Stimulated activated memory B cell treated with anti-CD40 and anti-IgM and Interleukin-4, amounts not matched to agents 10 μg/mL and 1 μg/mL and 100 μg/mL, for 72 hours (primary cell): ENCODE measurements at places on chromosomes 3 and 15.

DNA sequence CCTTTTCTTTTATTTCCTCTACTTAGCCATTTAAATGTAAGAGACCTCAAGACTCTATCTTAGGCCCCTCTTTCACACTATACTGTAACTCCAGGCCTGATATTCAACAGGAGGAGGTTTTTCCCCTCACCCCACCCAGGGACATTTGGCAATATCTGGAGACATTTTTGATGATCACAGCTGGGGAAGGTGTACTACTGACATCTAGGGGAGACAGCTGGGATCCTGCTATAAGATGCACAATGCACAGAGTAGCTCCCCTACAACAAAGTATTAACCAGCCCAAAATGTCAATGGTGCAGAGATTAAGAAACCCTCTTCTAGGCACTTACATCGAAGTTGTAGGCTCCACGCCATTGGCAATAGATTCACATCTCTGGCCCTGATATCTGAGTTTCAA lies 517.5 kb upstream of the UBE2E2 start:
- ATAC-seq, result no peak

DNA sequence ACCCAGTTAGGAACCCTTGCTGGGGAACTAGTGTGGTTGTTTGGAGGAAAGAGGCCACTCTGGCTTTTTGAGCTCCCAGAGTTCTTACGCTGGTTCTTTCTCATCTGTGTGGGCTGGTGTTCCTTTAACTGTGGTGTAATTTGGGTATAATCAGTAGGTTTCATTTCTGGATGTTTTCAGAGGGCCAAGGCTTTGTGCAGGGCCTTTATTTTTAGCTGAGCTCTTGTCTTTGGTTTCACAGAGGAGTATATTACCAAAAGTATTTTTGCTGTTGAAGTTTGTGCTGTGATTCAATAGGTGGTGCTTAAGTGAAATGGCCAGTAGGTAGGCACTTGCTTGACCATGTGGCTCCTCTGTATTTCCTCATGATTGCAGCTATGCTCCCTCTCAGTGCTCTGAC lies 357.9 kb downstream of the KCNH8 start:
- ATAC-seq, result no peak

DNA sequence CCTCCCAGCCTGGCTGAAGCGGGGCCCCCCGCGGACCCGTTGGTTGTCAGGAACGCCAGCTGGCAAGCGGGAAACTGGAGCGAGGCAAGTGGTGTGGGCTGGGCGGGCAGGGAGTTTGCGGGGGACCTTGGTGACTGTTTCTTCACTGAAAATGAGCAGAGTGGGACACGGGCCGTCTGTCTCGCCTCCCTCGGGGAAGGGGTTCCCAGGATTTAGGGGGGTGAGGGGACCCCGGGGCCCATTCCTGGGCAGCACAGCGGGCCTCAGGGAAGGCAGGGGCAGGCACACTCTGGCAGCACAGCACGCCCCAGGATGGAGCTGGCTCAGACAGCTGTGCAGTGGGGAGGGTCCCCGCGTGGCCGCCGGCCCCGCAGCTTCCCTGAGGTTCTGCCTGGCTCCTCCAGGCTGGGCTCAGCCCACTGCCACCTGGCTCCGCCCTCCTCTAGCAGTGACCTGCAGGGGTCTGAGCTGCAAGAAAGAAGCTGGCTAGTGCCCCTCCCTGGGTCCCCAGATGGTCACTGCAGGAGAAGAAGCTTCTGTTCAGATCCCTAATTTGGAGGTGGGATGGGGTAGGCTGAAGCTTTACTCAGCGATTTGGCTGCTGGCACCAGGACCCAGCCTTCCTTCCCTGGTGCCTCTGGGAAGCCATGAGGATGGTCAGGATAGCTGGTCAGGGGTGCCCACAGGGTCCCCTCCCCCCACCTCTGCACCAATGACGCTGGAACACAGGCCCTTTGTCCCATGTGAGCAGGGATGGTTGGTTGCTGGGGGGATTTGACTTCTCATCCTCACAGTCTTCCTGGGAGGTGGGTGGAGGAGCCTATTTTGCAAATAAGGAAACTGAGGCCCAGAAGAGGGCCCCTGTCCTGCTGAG lies 90.4 kb downstream of the TBC1D2B start:
- ATAC-seq, result no peak

DNA sequence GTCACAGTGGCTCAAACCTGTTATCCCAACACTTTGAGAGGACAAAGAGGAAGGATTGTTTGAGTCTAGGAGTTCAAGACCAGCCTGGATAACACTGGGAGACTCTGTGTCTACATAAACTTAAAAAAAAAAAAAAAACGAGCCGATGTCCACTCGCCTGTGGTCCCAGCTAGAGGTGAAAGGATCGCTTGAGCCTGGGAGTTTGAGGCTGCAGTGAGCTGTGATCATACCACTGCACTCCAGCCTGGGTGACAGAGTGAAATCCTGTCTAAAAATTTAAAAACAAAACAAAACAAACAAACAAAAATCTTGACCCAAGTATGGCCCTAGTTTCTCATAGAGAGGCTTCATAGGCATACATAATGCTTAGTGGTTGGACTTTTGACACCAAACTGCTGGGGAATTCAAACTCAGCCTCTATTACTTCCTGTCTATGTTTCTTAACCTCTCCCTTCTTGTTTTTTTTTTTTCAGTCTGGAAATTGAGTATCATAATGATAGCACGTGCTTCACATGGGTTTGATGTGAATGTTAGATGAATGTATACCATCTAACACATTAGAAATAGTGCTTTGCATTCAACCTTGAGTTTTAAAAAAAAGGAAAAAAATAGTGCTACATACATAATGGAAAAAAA lies 46.4 kb upstream of the CAPN7 start:
- ATAC-seq, result no peak

GRCh38 chr15:39823634-39824033 lies 41.0 kb upstream of the FSIP1 start:
- no peak for ATAC-seq

- no peak for ATAC-seq
Measured at GRCh38 chr15:33099739-33100138, 94.8 kb downstream of the FMN1 start.

GRCh38 chr3:149152420-149152819 lies 23.0 kb downstream of the HPS3 start:
- peak; percentile 72 for ATAC-seq

- ATAC-seq, result no peak
Measured at GRCh38 chr3:127457094-127457475, 133.4 kb downstream of the TPRA1 start.

DNA sequence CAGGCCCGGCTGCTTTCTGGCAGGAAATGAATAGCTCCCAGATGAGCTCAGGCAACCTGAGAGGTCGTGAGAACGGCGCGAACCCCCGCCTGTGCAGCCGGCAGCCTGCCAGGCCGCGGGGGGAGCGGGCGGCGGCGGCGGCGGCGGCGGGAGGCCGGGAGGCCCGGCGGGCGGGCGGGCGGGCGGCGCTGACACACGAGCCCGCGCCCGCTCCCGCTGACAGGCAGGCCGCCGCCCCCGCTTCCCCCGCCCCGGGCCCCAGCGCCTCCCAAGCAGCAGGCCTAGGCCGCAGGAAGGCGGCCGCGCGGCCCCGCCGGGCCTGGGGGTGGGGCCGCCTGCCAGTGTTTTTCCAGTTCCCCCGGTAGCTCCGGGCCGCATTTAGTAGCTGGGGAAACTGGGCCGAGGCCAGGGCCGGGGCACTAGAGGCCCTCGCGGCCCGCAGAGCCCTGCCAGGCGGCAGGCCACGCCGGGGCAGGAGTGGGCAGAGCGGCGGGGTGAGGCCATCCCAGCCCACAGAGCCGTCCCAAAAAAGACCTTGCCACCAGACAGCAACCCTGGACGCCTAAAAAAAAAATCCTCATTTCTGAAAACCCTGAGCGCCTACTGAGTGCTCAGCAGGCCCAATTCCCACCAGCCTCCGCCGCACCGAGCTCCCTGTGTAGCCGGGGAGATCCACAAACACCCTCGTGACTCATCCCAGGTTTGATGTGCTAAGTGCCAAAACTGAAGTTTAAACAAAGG lies 5.6 kb downstream of the HES1 start:
- peak; percentile 58 for ATAC-seq

GRCh38 chr3:61417352-61417751 lies 144.0 kb upstream of the PTPRG start:
- no peak for ATAC-seq

- no peak for ATAC-seq
Measured at GRCh38 chr3:135106445-135106844, 311.4 kb downstream of the EPHB1 start.

- ATAC-seq, result no peak
Measured at GRCh38 chr3:128395500-128396162, 71.1 kb downstream of the DNAJB8 start.

GRCh38 chr3:172616031-172616461 lies 92.8 kb upstream of the TNFSF10 start:
- ATAC-seq, result no peak

DNA sequence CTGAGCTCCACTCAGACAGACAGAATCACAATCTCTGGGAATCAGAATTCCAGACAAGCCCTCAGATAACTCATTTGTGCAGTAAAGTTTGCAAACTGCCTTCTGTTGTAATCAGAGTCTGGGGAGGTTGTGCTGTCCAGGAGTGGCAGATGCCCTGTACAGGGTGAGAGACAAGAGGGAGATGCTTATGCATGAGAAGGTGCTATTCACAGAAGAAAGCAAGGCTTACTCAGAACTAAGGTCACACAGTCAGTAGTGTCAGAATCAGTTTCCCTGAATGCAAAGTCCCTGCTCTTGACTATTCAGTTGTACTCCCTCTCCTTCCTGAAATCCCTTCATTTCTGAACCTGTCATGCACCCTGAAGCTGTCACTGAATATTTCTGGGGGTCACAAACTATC lies 43.7 kb downstream of the SRPRB start:
- no peak for ATAC-seq

GRCh38 chr3:53525765-53526703 lies 31.6 kb downstream of the CACNA1D start:
- ATAC-seq, result no peak

DNA sequence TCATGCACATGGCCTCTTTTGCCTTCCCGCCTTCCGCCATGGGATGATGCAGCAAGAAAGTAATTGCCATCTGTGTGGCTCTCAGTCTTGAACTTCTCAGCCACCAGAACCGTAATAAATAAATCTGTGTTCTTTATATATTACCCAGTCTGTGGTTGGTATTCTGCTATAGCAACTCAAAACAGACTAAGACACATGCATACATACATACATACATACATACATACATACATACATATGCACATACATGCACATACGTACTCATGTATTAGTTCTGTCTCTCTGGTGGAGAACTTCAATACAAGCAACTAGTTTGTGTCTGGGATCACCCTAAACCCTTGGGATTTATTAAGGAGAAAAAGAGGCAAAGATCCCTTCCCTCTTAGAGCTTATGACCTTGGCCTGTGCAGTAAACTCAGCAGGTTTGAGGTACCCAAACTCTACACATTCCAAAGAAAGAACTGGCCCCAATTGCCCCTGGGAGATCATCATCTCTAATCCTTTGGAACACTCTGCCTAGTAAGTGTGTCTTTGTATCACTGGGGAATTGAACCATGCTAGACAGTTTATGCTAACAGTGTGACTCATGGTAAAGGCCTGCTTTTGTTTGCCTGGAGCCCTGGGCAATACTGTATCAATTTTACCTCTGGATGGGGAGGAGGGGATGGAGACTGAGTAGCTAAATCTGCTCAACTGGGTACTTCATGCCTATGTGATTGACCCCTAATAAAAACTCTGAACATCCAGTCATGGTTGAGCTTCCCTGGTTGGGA lies 115.6 kb upstream of the LMCD1 start:
- no peak for ATAC-seq

- ATAC-seq, result no peak
Measured at GRCh38 chr15:99102332-99103235, 2.3 kb upstream of the SYNM start.
